ENCODE measurements at places on chromosomes 1 and 21.

- DNase-seq = peak; percentile 33
Measured at GRCh38 chr1:214331827-214332423, 51.0 kb downstream of the SMYD2 start.

DNA sequence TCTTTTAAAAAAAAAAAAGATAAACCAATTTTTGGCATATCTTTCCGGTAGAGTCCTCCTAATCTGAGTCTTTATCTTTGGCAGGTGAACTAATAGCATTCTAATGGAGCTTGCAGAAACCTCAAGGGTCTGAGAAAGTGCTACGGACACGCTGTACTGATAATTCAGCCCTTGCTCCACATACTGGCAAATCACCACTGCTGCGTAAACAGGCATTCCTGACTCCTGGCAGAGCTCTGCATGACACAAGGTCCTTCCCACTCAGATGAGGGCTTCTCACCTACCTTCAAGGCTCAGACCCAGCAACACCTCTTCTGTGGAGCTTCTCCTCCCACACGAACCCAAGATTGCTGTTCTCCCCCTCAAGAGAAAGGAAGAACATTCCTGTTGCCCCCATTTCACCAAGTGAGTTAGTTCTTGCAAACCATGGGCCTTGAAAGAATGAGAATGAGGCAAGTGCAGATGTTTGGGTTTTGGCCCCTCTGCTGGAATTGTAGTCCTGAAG is 48.0 kb downstream of the LYST start:
- DNase-seq = no peak

GRCh38 chr1:66767626-66768025 is 15.4 kb downstream of the DYNLT5 start:
- no peak for DNase-seq

DNA sequence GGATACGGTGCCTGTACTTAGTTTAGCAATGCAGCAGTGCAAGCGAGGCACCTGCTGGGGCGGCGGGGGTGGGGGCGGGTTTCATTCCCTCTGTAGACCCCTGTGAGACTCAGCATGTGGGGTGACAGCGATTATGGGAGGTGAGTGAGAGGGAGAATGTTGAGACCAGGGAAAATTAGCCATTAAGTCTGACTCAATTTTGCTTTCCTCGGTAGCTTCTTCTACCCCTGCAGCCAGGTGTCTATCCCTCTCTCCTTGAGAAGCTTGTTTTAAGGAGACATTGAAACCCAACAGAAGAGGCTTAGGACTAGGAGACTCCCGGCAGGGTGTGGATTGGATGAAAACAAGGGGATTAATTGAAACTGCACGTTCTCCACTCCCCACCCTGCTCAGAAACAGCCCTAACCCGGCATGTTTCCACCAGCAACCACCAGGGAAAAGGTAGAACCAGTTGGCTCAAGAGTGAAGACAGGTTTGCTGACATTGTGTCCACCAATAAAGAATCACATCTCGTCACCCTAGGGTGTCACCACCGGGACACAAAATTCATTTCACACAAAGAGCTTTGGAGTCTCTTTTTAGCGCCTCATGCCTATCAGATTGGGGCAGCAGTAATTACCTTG is 20.6 kb upstream of the ATF3 start:
- DNase-seq = no peak

DNA sequence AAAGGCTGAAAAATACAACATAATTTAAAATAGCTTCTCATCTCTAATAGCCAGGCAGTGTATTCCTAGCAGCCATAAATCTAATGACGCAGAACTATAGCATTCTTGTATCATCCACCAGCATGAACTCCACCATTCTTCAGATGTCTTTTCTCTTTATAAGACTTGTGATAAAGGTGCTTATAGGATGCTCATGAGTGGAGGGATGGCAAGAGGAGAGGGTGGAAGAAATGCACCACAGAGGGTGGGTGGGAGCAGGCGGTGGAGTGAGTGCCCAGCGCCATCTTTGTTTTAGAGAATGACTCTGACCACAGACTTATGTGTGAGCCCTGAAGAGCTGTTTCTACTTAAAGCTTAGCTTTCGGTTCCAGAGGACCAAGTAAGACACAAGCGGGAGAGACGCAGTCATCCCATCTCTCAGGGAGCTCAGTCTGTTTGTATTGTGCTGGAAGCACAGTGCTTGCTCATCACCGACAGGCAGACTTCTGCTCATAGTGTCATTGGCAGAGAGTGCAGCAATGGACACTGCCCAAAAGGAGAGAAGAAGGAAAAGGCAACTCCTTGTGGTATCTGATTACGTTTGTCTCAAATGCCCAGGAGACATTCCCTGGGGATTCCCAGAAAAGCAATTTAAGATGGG is 65.6 kb downstream of the KCNJ15 start:
- no peak for DNase-seq

DNA sequence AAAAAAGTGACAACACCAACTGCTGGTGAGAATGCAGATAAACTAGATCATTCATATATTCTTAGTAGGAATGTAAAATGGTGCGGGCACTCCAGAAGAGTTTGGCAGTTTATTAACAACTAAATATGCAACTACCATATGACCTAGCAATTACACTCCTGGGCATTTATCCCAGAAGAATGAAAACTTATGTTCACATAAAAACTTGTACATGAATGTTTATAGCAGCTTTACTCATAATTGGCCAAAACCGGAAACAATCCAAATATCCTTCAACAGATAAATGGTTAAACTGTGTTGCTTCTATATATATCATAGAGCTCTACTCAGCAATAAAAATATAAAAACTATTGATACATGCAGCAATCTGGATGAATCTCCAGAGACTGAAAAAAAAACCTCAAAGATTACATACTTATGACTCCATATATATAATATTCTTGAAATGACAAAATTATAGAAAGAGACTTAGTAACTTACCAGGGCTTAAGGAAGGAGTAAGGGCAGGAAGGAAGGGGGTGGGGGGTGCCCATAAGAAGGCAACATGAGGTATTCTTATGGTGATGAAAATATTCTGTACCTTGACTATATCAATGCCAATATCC is 99.9 kb downstream of the KCNH1 start:
- no peak for DNase-seq

- DNase-seq = no peak
Measured at GRCh38 chr1:20265250-20265649, 25.4 kb upstream of the VWA5B1 start.

GRCh38 chr1:178323067-178323466 is 173.7 kb downstream of the CLEC20A start:
- DNase-seq = no peak

DNA sequence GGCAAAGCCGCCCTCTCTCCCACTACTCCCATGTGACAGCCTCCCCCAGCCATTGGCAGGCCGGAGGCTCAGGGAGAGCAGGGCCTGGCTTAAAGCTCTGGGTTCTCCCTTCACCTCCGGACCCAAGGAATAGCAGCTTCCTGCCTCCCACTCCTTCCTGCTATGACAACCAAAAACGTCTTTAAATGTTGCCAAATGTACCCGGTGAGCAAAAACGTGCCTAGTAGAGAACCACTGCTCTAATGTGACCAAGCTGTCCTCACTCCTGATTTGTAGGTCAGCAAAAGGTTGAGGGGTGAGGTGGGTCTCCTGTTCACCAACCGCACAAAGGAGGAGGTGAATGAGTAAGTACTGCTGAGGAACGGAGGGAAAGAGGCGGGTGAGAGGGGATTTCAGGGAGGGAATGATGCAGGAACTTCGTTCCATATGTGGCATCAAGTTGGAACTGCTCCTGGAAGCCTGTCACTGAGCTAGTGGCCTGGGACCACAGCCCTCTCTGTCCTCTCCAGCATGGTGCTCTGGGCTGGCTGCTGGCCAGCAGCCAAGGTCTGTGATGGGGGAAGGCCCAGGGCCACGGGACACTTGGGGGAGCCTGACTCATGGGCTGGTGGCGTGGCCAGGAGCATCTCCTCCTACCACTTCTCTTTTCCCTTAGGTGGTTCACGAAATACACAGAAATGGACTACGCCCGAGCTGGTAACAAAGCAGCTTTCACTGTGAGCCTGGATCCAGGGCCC is 5.7 kb downstream of the MRTO4 start:
- DNase-seq = no peak

- DNase-seq = no peak
Measured at GRCh38 chr21:42079008-42079938, 8.2 kb downstream of the UMODL1 start.

GRCh38 chr1:42938645-42939615 is 19.7 kb downstream of the SLC2A1 start:
- no peak for DNase-seq

- DNase-seq = no peak
Measured at GRCh38 chr1:15156807-15157380, 3.3 kb downstream of the TMEM51 start.

GRCh38 chr1:109819906-109820305 is 56.2 kb upstream of the EPS8L3 start:
- no peak for DNase-seq

GRCh38 chr1:193283016-193283415 is 96.6 kb upstream of the B3GALT2 start:
- no peak for DNase-seq

DNA sequence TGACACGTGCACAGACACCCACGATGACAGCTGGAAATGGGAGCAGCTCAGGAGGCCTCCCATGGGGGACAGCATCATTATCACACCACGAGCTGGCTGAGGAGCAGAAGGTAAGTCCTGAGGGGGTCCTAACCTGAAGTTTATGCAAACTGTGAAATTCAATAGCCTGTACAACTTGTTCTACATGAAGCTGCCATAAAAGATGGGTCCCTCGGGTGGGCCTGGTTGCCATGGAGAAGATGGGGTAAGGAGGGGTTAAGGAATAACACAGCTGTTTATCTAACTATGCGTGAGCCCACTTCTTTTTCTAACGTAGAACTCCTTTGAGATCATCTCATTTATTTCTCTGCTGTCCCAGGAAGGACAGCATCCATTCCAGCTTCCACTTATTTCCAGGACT is 163.4 kb upstream of the CD34 start:
- DNase-seq = no peak

GRCh38 chr21:45293220-45293725 is 5.6 kb upstream of the POFUT2 start:
- DNase-seq = no peak

DNA sequence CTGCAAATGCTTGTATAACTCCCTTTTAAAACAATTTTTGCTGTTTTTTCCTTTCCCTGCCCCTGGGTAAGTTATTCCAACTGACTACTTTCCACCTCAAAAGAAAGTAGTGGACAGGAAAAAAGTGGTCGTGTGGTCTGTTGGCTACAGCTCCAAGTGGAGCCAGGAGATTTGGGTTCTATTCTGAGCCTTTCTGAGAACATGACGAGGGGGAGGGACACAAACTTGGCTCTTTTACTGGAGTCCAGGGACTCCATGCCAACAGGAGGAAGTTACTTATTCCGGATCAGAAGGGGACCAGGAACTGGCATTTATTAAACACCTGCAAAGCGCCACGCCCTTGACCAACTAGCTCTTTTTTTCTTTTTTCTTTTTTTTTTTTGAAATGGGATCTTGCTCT is 79.0 kb upstream of the CAPZB start:
- no peak for DNase-seq

DNA sequence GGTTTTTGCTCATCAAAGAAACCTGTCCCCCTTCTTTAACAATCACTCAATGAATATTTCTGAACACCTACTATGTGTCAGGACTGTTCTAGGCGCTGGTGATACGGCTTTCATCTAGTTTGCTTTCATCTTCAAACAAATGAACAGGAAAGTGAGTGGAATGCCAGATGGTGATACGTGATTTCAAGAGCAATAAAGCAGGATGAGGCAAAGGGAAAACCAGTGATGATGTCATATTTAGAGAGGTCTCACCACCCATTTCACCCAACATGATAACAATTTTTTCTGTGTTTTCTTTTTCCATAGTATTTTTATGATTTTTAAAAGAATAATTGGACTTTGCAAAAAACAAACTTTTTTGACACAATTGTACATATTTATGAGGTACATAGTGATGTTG is 11.3 kb upstream of the SLC6A17 start:
- no peak for DNase-seq

DNA sequence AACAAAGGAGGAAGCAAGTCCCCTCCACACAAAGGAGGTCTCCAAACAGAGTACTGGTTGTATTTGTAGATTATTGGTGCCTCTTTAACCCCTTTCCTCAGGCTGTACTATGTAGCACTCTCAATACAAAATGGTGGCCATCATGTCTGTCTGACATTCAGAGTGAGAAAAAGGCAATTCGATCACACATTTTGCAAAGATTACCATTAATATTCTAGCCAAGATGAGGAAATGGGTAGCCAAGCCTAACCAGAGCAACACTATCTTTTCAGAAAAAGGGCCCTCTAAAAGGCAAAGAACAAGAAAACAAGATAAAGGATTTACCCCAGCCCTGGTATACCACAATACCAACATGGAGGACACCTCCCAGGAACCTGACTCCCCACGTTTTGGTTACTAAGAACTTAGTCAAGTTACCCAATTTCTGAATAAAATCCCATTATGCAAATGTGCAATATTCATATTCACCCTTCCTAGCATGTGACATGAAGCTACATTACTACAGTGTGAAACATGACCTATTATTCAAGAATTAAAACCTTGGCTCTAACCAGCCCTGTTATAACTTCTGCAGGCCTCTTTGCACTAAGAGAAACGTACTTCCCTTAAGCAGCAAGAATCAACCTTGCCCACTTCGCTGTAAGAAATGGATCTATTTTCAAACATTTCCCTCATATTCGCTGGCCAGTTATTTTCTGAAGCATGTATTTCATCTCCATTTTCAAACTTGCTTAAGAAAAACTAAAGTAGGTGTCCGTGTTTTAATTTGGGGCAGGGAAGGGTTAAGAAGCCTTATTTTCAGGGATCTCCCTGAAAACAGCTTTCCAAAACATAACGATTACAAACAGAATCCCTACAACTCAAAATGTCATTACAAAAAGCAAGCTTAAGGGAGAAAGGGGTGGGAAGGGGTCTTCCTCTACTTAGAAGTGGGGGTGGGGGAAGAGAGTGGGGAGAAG is 2.1 kb downstream of the KDM5B start:
- DNase-seq = no peak

DNA sequence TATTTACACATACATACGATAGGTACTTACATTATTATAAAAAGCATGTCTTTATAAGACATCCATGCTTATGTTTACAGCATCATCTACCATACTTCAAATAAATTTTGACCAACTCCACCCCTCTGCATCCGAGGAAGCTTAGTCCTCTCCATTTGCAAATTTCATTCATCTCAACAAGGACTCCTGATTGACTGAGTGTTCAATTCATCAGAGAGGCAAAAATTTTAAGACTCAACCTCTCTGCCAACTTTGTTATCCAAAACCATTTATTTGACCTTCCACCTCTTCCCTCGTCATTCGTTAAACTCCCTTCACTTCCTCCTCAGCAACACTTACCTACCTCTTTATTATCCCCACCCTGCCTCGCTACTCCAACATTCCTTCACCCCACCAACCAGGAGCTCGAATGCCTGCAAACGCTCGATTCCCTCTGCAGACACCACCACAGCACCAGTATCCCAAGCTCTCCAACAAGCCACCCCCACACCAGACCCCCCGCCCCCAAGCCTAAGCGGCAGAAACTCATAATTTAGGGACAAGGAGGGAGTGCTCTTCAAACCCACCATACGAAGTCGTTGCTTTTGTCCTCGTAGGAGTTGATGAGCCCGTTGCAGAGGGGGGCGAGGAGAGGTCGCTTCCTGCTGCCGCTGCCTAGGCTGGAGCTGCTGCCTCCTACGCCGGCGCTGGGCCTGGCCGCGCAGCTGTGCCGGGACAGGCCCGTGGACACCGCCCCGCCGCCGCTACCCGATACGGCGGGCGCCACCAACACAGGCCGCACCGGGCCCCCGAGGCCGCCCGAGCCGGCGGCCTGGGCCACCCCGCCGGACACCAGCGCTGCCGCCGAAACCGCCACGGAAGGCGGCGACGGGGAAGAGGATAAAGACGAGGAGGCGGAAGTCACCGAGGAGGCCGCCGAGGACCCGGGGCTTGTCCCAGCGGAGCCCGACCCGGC is 803 bp downstream of the COP1 start:
- no peak for DNase-seq

GRCh38 chr1:43879414-43879813 is 54.2 kb upstream of the ARTN start:
- no peak for DNase-seq
